ENCODE measurements at places on chromosomes 5 and 9. TPM values are rescaled to one million over a fixed set of nuclear protein-coding genes. Genes with fewer than 3 reads are reported as not detected.

The CD72 gene
- total RNA-seq: 4.9 TPM

The EIF4E1B gene
- 0.10 TPM for total RNA-seq

The FGF10 gene
- total RNA-seq: not detected

The DBH gene
- total RNA-seq: 0.10 TPM

The CNTNAP3B gene
- under 0.01 TPM for total RNA-seq

The PCDH1 gene
- total RNA-seq: 2.8 TPM

The SLC6A3 gene
- not detected for total RNA-seq

The LCN12 gene
- not detected for total RNA-seq

The OLFM1 gene
- 4.4 TPM for total RNA-seq

The SPARC gene
- 110 TPM for total RNA-seq

The IL9 gene
- total RNA-seq: not detected

The CEMIP2 gene
- total RNA-seq: 220 TPM

The ARHGEF39 gene
- total RNA-seq: 0.10 TPM

The BTNL9 gene
- total RNA-seq: 0.21 TPM

The HAPLN1 gene
- under 0.01 TPM for total RNA-seq

The C5orf52 gene
- total RNA-seq: not detected

The TMEM215 gene
- not detected for total RNA-seq

The SAP30L gene
- total RNA-seq: 36.2 TPM

The TRPM6 gene
- total RNA-seq: 0.31 TPM
